NCI-H1930 (cell line): ENCODE measurements at places on chromosomes 3 and 15.

GRCh38 chr3:135260025-135260424 lies 465.0 kb downstream of the EPHB1 start:
- no peak for DNase-seq

GRCh38 chr3:32414522-32415202 lies 23.0 kb downstream of the CMTM7 start:
- DNase-seq, result no peak

- DNase-seq, result no peak
These were observed 26.1 kb downstream of the LSM3 start for GRCh38 chr3:14204515-14205284.

DNA sequence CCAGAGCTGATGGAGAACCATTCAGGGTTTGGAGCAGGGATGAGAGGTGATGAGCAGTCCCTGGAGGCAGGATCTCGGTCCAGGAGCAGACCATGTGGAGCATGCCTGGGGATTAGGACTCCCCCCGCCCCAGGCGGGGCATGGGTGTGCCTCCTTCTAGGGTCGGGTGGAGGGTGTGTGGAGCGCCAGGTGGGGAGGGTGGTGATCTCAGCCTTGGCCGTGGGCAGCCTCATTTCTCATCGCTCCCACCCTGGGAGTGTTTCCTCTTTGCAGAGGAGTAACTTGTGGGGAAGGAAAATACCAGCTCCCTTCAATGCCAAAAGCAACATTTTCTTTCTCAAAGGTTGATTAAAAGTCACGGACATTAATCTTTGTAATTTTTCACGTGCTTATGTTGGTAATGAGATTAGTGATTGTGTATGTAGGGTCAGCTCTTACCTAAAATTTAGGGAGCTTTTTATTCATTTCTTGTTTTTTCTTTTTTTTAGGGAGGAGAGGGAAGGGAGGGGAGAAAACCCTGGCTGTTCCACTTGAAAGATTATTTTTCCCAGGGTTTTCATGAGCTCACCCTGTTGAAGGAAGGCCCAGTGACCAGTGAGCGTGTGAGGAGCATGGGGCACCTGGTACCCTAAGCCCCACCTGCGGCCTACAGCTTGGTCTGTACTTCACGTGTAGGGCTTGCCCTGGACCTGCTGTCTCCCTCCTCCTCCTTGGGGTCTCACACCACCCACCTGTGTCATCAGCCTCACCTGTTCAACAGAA lies 11.0 kb downstream of the FBLN2 start:
- DNase-seq, result no peak

DNA sequence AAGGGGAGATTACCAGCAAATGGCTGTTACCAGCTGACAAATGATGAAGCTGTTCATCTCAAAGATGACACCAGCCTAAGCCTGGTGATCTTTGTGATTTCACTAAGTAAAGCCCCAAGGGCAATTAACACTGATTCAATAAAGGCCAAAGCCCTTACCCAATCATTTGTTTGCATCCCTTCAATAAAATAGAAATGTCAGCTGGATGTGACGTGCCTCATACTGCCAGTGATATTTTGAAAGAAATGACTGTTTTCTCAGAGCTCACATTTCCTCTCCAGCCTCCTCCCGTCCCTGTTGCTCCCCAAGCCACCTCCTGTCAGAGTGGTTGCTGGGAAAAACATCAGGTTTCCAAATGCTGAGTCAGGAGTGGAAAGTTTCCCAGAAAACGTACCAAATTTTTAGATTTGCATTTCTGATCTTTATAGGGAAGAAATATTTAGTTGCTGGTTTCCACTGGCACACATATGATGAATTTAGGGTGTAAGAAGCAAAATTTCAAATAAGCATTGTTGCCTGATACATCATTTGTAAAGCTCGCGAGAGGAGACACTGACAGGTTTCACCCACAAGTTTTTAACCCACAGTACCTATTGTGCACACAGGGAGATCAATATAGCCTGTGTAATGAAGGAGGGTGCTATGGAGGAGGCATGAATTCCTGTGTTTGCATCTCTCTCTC lies 21.0 kb downstream of the C2CD4A start:
- no peak for DNase-seq

- no peak for DNase-seq
These were observed 149.6 kb downstream of the RORA start for GRCh38 chr15:61079529-61079928.

DNA sequence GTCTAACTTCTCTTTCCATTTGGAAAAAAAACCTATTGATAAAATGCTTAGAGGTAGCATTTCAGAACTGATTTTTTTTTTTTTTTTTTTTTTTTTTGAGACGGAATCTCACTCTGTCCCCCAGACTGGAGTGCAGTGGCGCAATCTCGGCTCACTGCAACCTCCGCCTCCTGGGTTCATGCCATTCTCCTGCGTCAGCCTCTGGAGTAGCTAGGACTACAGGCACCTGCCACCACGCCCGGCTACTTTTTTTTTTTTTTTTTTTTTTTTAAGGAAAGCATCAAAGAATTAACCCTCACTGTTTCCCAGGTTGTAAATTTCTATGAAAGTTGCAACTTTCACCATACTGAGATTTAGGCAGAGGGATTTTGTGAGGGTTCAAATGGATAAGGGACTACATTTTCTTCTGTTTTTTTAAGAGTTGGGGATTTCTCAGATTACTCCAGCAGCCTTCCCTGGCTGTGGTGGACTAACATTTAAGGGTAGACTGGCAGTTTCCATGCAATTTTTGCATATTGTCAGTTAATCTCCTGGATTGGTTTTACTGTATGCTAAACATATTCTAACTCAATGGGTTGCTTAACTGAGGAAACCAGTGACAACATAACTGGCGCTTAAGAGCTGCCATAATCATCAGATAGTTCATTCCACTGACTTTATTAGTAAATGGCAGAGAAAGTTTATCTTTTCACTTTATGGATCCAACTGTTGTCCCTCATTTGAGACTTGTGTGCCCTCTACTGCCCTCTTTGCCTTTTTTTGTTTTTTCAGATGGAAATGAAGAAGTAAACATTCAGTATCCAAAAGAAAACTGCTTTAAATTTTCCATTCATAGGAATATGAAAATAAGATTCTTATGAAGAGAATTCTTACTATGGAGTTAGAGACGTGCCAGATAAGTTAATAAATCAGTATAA lies 93.7 kb downstream of the NPTN start:
- no peak for DNase-seq

DNA sequence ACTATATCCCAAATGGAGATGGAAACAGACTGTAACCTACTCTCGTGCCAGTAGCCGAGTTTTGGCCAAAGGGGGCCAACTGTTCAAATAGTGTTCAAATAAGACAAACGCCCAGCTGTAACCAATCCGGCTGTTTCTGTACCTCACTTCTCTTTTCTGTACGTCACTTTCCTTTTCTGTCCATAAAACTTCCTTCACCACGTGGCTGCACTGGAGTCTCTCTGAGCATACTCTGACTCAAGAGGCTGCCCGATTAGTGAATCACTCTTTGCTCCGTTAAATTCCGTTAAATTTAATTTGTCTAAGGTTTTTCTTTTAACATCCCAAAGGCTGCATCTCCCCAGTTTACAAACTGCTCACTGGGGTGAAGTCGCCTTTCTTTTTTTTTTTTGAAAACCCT lies 219.2 kb upstream of the P2RY1 start:
- no peak for DNase-seq

DNA sequence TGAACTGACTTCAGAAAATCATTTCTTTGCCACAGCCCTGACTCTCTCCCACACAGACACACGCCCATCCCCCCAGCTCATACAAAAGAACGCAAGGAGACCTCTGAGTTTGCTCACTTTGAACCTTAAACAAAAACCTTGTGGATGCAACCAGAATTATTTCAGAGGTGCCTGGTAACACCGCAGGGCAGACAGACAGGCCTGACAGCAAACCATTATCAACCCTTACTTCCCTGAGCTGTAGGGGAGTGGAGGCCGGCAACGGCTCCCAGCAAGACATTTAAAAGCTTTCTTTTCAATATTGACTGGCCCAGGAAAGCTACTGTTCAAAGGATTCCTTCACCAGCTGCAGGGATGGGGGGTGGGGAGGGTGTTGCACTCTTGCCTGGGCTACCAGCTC lies 2.0 kb upstream of the EFCC1 start:
- DNase-seq, result peak; percentile 34

DNA sequence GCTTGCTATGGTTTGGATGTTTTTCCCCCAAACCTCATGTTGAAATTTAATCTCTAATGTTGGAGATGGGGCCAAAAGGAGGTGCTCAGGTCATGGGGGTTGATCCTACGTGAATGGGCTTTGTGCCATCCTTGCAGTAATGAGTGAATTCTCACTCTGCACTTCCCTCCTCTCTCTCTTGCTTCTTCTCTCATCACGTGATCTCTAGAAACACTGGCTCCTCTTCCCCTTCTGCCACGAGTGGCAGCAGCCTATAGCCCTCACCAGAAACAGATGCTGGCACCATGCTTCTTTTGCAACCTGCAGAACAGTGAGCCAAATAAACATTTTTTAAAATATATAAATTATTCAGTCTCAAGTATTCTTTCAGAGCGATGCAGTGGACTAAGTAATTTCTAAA lies 13.3 kb upstream of the PLSCR1 start:
- DNase-seq, result no peak

DNA sequence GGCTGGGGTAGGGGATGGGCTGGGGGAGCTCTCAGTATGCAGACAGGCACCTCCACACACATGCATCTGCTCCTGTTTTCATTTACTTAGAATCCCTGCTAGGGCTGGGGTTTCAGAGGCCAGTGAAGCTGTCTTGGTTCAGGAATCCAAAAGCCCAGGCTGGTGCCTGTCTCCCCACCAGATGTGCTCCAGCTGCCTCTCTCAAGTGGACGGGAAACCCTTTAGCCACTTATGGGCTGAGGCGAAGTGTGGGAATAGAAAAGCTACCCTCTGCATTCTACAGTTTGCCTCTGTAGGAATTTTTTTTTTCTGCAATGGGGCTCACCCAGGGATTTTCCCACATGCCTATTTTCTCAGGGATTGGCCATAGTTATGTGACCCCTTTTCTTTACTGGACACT lies 72.5 kb downstream of the ATP2B2 start:
- no peak for DNase-seq

GRCh38 chr3:117728226-117728625 lies 1018.6 kb downstream of the TUSC7 start:
- DNase-seq, result no peak

GRCh38 chr15:70597945-70598344 lies 165.4 kb downstream of the UACA start:
- no peak for DNase-seq

GRCh38 chr3:169116056-169116693 lies 547.3 kb downstream of the MECOM start:
- DNase-seq, result no peak

- no peak for DNase-seq
These were observed at the start of gene PLSCR4 for GRCh38 chr3:146250449-146251382. Gene PLSCR4 (minus strand): TSS chr3:146251105. CDS start chr3:146222071, 29,034 bp downstream.

DNA sequence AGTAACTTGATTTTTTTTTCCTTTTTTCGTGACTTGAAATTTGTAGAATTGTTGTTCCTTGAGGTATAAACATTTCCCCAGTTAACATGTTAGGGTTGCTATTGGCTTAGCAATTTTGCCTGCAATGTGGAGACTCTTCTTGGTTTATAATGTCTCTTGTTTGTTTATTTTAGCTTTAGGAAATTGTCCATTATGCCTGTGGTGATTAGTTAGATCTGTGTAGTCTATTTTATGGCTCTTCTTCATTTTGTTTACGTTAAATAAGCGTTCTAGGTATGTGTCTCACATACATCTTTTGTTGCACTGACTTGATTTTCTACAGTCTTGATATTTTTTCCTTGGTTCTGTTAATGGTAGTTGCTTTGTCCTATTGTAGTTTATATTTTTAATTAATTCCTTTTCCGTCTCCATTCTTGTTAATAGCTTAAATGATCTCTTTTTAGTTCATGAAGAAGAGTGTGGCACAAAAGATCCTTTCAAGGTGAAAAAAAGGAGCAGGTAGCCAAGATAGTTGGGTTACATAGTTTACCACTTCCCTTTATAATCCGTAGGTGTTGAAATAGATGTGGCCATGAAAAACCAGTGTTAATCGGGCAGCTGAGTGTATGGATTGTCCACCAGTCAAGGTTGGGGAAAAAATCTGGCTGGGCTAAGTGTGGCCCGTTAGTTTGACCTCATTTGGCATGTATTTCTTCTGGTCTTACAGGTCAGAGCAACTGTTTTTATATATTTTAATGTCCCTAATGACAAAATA lies 12.1 kb downstream of the IQGAP1 start:
- no peak for DNase-seq

DNA sequence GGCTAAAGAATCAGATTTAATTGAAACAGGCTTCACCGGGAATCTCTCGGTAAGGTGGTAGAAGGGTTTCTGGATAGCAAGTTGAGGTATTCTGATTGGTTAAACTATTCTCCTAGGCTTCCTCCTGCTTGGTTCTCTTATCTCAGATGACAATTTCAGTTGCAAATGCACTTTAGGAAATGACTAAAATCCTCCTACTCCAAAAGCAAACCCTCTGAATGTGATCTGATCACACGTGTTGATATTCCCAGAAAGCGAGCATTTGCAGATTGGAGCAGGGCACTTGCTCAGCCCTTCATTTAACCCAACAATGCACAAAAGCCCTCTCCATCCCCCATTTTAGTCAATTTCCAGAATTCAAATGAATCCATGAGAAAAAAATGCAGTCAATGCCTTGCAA lies 55.6 kb upstream of the ICE2 start:
- no peak for DNase-seq

DNA sequence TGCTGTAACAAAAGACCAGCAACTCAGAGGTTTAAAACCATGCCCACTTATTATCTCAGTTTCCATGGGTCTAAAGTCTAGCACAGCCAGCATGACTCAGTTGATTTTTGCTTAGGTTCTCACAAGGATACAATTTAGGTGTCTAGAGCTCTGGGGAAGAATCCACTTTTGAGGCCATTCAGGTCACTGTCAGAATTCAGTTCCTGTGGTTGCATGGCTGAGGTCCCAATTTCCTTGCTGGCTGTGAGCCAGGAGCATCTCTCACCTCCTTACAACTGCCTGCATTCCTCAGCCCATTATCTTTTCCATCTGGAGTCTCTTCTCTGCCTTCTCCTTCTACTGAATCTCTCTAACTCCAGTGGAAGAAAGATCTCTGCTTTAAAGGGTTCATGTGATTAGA lies 240.5 kb upstream of the CFAP20DC start:
- DNase-seq, result no peak

DNA sequence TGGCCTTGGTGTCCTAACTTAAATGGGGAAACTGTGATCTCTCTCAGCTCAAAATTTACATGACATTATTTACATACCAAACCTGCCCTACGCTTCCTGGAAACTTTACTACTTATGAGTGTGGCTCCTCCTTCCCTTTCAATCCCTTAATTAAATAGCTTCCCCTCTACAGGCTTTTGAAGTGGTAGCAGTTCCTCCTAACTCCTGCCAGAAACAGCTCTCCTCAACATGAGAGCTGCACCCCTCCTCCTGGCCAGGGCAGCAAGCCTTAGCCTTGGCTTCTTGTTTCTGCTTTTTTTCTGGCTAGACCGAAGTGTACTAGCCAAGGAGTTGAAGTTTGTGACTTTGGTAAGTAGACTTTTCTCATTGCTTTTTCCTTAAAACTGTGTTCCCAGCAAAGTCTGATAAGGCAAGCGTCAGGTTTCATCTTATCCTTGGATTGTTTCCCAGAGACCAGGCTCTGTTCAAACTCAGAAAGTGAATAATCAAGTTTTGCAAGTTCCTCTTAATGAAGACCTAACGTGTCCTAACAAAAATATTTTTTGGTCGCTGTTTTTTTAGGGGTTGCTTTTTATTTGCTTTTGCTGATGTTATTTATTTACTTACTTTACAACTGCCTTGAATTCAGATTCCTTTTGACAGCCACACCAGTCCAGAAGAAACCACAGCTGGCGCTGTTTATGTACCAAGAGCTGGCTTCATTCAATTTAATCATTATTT lies at the start of gene ACP3:
Gene ACP3, plus strand, starts transcription at position 179 of the 720 bp plus-strand sequence. Its CDS starts 50 bp downstream, at position 229.
- no peak for DNase-seq

- no peak for DNase-seq
These were observed 13.7 kb upstream of the ZNF660 start for GRCh38 chr3:44571024-44571423.
